Activated T-helper 9 cell treated with anti-CD3 and anti-CD28 coated beads, Interleukin-2, amount 50 U/mL, for 16 hours (primary cell): ENCODE measurements at places on chromosomes 13 and 19.

GRCh38 chr13:110433014-110433413, 125.9 kb downstream of the COL4A2 start:
- DNase-seq: no peak

DNA sequence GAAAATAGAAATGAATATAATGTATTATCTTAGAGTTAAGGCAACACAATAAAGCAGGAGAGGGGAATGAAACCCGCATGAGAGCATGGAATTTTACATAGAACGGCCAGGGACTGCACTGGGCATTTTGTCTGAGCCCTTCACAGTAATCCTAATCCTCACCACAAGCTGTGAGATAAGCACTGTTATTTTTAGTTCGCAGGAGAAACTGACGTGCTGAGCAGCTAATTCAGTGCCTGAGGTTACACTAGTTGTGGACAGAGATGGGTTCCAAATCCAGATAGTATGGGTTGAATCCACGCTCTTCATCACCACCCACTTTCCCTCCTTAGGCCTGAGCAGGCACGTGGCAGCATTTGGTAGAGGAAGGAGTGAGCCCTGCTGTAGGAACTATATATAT, 24.8 kb upstream of the ZNF527 start:
- DNase-seq: no peak

- no peak for DNase-seq
Measured at GRCh38 chr19:35938282-35939224, 2.4 kb downstream of the LRFN3 start.

- DNase-seq: no peak
Measured at GRCh38 chr13:100439247-100439970, 149.2 kb downstream of the GGACT start.

GRCh38 chr13:95247852-95248251, 53.4 kb downstream of the ABCC4 start:
- DNase-seq: no peak

- no peak for DNase-seq
Measured at GRCh38 chr13:34884366-34884765, 57.7 kb upstream of the NBEA start.

DNA sequence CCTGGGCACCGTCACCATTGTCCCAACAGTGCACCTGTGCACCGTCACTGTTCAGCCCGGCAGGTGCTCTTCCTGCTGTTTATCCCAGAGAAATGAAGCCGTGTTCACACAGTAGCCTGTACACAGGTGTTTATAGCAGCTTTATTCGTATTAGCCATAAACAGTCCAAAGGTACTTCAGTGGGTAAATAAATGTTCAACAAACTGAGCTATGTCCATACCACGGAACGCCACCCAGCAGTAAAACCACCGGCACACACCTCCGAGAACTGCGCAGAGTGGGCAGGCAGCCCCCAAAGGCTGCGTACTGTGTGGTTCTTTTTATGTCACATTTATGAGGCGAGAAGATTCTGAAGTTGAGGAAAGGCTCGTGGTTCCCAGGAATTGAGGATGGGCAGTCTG, 44.9 kb upstream of the DCUN1D2 start:
- DNase-seq: no peak

GRCh38 chr13:32902874-32903273, 113.3 kb upstream of the KL start:
- DNase-seq: no peak

- no peak for DNase-seq
Measured at GRCh38 chr13:71325556-71325955, 541.4 kb downstream of the DACH1 start.
